NCI-H2029 (cell line): ENCODE measurements at places on chromosomes 16 and 17.

- no peak for DNase-seq
These were observed 2.2 kb upstream of the PHLPP2 start for GRCh38 chr16:71726476-71727315.

DNA sequence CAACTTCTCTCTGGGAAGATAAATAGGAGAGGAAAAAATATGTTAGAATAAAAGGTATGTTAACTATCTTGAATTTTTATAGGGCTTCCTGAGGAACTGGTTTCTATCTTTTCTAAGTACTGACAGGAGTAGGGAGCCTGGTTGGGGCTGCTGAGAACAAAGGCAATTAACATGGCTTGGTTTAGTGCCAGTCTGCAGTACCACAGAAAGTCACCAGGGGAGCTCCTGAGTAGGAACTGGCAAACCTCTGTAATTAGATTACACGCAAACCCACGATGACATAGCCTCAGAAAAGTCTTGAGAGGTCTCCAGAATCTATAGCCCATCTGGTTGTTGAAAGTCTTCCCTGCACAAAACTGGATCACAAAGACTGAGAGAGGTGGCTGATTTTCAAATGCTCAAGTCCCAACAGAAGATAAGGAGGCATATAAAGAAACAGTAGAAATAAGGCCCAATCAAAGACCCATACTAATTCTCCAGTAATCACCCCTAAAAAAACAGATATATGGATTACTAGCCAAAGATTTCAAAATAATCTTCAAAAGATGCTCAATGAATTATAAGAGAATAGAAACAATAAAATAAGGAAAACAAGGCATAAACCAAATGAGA is 11.7 kb upstream of the CNTNAP4 start:
- peak; percentile 4 for DNase-seq

- DNase-seq, result no peak
These were observed 26.0 kb downstream of the DCUN1D3 start for GRCh38 chr16:20874088-20874581.

DNA sequence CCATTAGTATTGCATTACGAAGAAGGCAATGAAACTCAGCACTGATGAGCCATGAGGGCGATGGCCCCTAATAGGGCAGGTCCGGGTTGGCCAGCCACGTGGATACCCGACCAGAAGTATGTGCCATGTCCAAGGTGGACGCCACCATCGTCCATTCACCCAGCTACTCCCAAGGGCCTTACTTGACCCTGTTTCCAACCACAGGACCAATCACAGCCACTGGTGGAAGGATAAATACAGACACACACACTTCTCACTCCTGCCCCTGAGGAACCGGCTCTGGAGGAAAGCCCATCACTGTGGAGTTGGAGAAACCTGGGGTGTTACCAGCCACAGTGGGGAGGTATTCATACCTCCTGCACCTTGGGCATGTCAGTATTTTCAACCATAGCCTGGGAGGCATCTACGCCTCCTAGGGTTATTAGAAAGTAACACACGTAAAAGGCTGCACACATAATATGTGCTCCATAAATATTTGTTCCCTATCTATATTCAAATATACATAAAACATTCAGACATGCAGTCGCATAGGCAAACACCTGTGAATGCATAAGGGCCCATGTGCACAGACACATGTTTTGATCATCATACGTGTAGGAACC is 5.4 kb upstream of the ITGA3 start:
- DNase-seq, result no peak

GRCh38 chr17:7824021-7824924 is 9.7 kb upstream of the KDM6B start:
- DNase-seq, result no peak

DNA sequence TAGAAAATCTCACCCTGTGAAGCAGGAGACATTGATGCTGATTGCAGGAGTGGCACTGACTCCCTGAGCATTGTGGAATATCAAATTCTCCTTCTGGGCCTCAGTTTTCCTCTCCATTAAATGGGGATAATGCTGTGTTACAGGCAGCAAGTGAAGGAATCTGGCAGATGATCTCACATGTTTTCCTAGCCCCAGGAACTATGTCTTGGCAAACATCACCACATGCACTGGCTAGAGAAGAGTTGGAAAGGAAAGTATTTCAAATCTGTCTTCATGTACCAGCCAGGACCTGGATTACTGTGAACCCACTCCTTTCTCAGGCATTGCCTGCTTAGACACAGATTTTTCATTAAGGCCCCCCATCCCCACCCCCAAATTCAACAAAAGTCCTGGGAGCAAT is 13.6 kb upstream of the CCL8 start:
- no peak for DNase-seq

GRCh38 chr17:82547981-82548380 is 28.4 kb downstream of the FOXK2 start:
- DNase-seq, result no peak

DNA sequence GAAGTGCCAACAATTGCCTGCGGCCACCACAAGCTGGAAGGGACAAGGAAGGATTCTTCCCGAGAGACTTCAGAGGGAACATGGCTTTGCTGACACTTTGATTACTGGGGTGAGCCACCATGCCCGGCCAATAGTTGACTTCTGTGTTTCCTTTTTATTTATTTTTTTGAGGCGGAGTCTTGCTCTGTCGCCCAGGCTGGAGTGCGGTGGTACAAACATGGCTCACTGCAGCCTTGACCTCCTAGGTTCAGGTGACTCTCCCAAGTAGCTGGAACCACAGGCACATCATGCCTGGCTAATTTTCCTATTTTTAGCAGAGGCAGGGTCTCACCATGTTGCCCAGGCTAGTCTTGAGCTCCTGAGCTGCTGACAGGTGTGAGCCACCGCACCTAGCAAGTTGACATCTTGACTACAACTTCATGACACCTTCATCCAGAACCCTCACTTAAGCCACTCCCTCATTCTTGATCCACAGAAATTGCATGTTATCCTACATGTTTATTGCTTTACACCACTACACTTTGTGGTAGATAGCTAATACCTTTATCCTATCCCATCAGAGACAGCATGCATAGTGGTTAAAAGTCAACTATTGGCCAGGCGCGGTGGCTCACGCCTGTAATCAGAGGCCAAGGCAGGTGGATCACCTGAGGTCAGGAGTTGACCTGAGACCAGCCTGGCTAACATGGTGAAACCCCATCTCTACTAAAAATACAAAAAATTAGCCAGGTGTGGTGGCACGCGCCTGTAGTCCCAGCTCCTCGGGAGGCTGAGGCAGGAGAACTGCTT is 16.1 kb upstream of the GPRC5C start:
- no peak for DNase-seq

- DNase-seq, result no peak
These were observed 46.7 kb downstream of the FOXL1 start for GRCh38 chr16:86625029-86625428.
